HAP-1 (cell line): ENCODE measurements at places on chromosomes 7 and 10.

DNA sequence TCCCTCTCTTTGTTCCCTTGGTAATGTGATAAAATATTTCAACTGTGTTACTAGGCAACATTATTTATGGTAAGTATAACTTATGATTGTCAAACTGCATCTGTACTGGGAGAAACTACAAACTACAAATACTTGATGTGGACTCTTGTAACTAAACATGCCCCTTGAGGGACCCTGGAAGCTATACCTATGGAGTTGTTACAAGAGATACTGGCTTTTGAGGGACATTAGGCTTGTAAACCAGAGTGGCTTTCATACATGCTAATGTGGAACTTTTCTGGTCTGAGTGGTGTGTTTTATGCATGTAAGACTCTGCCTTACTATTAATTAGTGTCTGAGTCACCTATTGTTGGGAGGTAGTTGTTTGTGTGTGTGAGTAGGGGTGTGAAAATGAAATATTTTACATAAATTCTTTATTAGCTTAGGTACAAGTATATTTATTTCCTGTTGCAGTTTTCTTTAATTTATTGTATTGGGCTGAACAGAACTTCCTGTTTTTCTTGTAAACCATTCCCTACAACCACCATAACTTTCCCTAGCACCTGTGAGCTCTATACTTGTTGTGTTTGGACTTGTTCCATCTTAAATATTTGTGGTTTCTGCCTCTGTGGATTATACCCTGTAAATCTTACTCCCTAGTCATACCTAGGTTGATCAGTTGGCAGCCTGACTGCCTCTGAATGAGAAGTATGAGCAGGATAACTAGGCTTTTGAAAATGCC is 49.8 kb downstream of the STK31 start:
- peak; percentile 24 for DNase-seq

- peak; percentile 49 for DNase-seq
Observed at GRCh38 chr10:77974396-77975074, 48.0 kb upstream of the DLG5 start.

DNA sequence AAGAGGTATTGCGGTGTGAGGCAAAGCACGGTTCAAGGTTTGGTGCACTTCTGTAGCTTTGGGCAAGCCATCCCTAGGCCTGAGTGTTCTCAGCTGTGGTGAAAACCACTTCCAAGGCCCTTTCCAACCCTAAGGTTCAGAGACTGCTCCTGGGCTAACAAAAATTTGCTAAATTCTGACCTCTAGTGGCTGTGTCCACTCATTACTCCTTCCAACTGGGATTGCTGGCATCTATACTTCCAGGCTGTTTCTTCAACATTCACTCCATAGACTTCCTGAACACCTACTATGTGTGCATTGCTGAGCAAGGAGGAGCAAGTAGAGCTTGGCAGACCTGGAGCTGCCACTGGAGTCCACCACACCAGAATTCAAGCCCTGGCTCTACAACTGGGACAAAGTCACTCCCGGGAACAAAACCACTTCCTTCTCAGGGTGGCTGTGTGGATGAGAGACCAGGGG is 29.3 kb upstream of the SH3PXD2A start:
- DNase-seq, result peak; percentile 51

- peak; percentile 85 for DNase-seq
Observed at GRCh38 chr10:30059209-30060107, at the start of gene JCAD. TSS of gene JCAD (minus strand) at chr10:30059586. CDS start at chr10:30047812, 11,774 bp downstream.

- no peak for DNase-seq
Observed at GRCh38 chr7:102119925-102120324, 166.7 kb upstream of the SH2B2 start.

- no peak for DNase-seq
Observed at GRCh38 chr7:106870983-106871410, 5.9 kb downstream of the PIK3CG start.

GRCh38 chr10:71398976-71399375 is 2.3 kb downstream of the CDH23 start:
- no peak for DNase-seq

DNA sequence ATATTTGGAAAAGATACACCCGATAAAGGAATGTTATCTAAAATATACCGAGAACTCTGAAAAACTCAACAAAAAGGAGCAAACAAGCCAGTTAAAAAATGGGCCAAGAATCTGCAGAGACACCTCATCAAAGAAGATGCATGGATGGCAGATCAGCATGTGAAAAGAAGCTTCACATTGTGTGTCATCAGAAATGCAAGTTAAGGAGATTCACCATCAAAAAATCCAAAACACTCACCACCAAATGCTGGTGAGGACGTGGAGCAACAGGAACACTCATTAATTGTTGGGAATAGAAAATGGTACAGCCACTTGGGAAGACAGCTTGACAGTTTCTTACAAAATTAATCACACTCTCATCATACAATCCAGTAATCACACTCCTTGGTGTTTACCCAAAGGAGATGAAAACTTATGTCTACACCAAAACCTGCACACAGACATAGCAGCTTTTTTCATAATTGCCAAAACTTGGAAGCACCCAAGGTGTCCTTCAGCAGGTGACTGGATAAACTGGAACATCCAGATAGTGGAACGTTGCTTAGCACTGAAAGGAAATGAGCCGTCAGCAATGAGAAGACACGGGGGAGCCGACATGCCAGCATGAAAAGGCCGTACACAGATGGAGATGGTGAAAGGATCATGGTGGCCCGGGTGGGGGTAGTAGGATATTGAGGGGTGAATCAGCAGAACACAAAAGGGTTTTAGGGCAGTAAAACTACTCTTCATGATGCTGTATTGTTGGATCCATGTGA is 27.9 kb upstream of the PWWP2B start:
- no peak for DNase-seq

DNA sequence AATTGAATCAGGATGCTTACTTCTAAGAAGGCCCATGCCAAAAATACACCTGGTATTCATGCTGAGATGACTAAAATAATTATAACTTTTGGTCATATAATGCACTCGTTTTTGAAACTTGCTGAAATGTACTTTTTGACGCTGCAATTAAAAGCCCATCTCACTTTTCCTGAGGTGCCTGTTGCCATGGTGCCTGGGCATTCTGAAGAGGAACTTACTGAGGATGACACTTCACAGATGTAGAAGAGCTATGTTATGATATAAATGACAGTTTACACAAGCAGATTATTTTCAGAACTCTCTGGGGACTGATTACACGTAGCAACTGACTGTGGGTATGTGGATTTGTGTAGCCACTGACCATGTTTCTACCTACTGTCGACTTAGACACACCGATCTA is 182.4 kb downstream of the TPK1 start:
- DNase-seq, result no peak

DNA sequence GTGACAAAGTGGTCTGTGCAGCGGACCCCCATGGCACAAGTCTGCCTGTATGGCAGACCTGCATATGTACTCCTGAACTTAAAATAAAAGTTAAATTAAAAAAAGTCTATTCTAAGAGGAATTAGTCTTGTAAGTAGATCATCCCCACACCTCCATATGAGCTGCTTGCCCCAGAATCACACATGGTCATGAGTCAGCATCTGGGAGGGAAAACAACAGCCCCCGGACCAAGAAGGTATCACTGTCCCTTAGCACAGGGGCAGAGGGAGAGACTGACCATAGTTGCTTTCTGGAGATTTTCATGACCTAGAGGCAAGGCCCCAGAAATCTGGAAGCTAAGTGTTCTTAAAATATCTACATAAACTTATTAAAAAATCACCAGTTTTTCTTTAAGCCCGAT is 86.6 kb upstream of the PDK4 start:
- DNase-seq, result no peak

DNA sequence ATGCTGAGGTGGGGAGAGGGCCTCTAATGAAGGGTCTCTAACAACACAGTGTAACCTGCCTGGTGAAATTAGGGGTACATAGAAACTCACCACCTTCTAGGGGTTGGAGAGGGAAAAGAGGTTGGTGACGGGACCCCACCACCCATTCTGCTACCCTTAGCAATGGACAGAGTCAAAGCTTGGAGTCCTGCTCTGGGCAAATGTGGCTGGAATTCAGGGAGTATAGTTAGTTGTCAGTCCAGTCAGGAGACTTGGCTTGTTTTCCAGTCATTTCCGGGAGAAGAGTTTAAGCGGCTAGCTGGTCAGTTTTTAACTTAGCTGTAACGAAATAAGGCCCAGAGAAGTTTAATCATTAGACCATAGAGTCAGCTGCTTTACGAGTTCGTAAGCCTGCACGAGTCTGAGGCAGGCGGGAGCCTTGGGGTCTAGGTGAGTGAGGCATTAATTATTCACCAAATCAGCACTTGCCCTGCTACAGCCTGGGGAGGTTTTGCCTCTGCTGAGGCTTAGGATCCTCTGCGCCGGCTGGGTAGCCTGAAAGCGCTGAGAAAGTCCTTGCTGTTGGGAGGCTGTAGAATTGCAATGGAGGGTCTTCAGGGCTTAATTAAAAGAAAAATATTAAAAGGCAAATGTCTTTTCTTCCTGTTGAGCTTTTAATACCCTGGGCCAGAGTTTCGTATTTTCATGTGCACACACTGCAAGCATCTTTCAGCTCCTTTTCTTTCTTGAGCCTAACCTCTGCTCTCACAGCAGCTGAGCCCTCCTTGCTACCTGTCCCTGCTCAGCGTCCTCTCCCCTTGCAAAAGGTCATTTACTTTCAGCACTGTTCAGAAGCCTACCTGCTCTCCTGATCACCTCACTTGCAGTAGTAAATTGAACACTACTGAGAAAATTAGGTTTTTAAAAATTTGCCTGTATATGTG is 1.5 kb upstream of the LAMB1 start:
- no peak for DNase-seq

DNA sequence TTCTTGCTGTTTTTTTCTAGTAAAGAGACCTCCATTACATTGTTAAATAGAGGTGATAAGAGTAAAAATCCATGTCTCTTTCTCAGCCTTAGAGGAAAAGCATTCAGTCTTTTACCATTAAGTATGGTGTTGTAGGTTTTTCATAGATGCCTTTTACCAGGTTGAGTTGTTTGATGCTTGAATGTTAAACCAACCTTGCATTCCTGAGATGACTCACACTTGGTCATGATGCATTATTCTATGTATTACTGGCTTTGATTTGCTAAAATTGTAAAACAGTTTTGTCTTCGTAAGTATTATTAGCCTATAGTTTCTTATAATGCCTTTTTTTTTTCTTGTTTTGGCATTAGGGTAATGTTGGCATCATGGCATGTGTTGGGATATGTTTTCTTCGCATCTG is 90.0 kb downstream of the ANKRD61 start:
- no peak for DNase-seq

DNA sequence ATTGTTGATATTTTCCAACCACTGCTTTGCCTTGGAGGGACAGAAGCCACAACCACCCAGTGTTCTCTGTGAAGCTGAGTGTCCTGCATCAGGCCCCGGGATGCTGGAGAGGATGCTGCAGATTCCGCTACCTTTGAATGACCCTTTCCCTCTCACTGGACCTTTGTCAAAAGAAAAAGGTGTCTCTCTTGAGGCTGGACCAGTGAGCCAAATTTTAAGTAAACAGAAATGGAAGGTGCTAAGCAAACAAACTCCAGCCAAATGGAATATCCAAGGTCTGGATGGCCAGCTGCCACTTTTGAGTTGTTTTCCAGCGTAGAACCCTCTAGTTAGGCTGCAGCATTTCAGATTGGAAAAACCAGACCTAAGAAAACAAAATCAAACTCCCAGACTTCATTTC is 145.5 kb downstream of the TRIL start:
- no peak for DNase-seq

- DNase-seq, result no peak
Observed at GRCh38 chr7:74059681-74060588, 23.7 kb upstream of the LIMK1 start.

DNA sequence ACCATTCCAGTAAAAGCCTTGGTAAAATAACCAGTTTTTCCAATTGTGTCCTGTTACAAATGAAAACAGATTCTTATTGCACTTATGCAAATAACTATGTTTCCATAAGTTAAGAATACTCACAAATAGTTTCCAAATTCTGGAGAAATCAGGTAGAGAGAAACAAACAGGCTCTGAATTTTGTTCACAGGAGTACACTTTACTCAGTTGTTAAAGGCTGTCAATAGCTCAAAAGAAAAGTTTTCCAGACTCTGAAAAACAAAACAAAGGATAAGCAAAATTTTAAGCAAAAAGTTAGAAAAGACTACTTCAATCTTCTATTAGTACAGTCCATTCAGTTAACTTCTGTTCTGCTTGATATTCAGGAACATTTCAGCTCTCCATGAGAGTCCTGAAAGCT is 32.8 kb upstream of the ZNF365 start:
- no peak for DNase-seq

GRCh38 chr7:132815696-132816311 is 239.5 kb upstream of the PLXNA4 start:
- no peak for DNase-seq

GRCh38 chr10:93080350-93081046 is 6.8 kb downstream of the CYP26A1 start:
- DNase-seq, result peak; percentile 76

DNA sequence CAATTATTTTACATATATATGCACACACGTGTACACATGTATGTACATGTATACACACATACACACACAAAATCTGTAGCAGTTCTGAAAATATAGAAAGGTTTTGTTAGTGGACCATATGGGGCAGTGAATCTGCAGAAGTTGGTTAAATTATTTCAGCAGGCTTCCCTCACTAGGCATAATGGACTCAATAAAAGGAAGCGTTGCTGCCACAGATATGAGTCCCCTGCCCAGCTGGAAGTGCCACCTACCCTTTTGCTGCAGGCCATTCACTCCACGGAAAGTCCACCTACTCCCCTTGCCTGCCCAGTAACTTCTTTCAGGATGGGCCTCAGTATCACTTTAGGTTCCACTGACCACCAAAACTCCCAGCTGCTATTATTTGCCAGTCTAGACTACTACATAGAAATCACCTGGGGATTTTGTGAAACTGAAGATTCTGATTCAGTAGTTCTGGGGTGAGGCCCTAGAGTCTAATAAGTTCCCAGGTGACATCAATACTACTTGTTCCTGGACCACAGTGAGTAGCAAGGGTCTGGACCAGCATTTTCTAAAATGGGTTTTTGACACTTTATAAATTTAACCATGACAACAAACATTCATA is 29.3 kb upstream of the CROT start:
- no peak for DNase-seq

- no peak for DNase-seq
Observed at GRCh38 chr7:108267615-108268014, 137.5 kb upstream of the LAMB4 start.

DNA sequence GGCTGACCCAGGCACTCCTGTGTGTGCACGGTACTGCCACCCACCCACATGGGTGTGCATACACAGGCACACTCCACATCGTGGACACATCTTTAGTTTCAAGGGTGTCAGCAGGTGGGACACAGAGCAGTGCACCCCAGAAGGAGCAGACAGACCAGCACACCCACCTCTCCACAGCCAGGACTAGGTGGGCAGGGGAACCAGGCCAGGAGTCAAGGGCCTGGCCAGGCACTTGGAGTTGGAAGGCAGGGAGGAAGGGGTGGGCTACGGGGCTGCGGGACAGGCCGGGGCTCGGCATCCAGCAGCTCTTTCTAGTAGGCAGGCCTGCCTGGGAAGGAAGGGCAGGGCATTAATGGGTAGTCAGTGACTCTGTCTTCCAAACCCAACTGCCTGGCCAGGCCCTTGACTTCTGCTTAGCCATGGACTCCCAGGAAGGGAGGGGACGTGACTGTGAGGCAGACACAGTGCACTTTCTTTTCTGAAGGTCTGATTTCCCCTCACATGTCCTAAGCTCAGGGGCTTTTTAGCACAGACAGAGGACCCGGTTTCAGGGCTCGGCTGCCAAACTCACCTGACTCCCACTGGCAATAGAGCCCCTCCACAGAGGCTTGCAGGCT is 14.6 kb downstream of the RASGEF1A start:
- no peak for DNase-seq
